Stimulated activated CD4-positive, alpha-beta T cell treated with anti-CD3 and anti-CD28 coated beads, Interleukin-2, amount 100 ng/mL, for 48 hours (primary cell): ENCODE measurements at places on chromosomes 1 and 21.
A peak's percentile ranks its signal among the peaks of the same experiment; 100 is the strongest.

GRCh38 chr1:150552128-150552910 lies 3.1 kb downstream of the ADAMTSL4 start:
- DNase-seq, result no peak

GRCh38 chr1:8256321-8256720 lies 61.6 kb upstream of the SLC45A1 start:
- DNase-seq, result no peak

- no peak for DNase-seq
These were observed 104.1 kb downstream of the CSMD2 start for GRCh38 chr1:34060901-34061415.

DNA sequence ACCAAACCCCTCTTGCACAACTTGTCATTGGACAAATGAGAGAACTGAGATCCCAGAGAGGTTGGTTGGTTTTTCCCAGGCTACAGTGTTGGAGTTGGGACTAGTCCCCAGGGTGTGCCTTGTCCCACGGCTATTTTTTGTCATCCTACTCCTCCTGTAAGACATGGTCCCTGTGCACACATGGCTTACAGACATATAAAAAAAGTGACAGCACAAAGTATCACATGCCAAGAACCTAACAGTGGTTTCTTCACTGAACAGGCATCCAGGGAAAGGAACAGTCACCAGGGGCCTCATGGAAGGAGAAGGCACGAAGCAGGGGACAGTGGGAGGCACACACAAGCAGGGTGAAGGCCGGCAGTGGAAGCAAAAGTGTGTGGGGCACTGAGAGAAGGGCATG lies 36.5 kb downstream of the SERBP1 start:
- no peak for DNase-seq

DNA sequence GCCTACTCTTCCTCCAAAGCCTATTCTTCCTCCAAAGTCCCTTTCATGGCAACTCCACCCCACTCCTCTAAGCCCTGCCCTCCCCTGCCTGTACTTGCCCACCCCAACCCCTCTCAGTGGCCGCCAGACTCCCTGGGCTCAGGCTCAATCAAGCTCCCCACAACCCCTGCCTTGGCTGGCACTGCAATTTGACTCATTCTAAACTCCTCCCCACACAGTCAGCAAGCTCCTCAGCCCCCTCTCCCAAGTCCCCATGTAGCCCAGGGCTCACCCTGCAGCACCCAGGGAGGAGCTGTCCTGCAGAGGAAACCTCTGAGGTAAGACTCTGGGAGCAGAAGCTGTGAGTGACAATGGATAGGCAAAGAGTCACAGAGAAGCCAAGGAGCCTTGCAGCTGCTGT lies 3.6 kb upstream of the VSIG8 start:
- no peak for DNase-seq

- no peak for DNase-seq
These were observed 90.9 kb downstream of the SLC30A10 start for GRCh38 chr1:219837274-219837993.

DNA sequence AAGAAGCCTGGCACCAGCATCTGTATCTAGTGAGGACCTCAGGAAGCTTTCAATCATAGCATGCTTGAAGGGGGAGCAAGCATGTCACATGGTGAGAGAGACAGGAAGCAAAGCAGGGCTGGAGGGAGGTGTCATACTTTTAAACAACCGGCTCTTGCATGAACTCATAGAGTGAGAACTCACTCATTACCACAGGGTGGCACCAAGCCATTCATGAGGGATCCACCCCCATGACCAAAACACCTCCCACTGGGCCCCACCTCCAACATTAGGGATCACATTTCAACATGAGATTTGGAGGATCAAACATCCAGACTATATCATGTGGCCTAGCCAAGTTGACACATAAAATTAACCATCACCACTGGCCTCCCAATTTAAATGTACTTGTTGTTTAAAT lies 125.1 kb upstream of the KCND3 start:
- DNase-seq, result no peak

DNA sequence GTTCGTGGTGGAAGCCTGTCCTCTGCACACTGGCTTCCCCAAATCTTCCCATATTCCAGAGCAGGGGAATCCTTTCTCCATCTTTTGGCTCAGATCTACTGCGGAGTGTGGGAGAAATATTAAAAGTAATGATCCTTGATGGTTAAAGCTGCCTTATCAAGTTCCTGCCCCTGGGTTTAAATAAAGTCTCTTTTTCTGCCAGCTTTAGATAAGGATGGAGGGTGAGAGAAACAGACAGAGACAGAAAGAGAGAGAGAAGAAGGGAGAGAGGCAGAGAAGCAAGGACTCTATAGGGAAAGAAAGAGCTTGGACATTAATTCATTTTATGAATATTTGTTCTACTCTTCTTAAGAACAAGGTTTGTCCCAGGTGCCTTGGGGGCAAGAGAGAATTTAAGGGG lies 98.0 kb downstream of the KCNJ15 start:
- no peak for DNase-seq

GRCh38 chr1:116474921-116475849 lies 95.6 kb downstream of the CD58 start:
- DNase-seq, result no peak

DNA sequence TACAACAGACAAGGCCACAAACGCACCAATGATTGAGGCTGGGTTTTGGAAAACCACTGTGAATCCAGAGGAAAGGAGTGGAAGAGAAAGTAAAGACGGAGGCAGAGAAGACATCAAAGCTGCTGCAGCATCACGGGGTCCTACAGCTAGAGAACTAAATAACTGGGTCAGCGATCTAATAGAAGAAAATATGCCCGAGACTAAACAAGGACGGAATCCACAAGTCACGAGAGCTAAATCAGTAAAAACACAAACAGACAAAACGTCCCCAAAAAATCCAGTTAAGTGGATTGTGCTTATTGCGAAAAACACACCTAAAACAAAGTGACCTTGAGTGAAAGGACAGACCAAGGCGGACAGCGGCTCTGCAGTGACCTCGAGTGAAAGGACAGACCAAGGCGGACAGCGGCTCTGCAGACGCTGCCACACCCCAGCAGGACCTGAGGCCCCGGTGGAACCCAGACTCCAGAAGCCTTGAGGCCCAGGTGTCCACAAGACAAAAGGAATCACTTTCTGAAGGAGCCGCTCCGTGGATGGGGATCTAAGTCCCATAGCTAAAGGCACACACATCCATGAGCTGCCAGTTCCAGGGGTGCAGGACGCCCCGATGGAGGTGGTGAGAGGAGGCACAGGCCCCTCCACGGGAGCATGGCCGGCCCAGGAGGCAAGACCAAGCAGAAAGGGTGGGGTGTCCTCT lies 6.0 kb downstream of the FTCD start:
- DNase-seq, result no peak

DNA sequence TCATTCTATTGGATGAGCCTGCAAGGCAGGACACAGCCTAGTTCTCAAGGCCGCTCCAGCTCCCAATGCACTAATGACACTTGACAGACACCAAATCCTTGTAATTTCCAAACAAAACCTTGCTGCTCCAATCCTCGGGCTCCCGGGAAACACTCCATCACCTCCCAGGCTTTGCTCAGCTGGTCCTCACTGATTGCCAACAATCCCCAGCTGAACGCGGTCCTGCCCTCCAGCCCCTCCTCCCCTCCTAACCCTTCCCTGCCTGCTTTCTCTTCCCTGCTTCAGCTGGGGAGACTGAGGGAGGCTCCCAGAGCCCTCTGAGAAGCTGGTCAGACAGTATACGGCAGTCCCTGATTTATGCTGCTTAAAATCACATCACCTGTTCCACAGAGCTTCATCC lies 114.4 kb upstream of the TNR start:
- DNase-seq, result no peak

- no peak for DNase-seq
These were observed 70.6 kb downstream of the GATAD2B start for GRCh38 chr1:153852170-153852569.

DNA sequence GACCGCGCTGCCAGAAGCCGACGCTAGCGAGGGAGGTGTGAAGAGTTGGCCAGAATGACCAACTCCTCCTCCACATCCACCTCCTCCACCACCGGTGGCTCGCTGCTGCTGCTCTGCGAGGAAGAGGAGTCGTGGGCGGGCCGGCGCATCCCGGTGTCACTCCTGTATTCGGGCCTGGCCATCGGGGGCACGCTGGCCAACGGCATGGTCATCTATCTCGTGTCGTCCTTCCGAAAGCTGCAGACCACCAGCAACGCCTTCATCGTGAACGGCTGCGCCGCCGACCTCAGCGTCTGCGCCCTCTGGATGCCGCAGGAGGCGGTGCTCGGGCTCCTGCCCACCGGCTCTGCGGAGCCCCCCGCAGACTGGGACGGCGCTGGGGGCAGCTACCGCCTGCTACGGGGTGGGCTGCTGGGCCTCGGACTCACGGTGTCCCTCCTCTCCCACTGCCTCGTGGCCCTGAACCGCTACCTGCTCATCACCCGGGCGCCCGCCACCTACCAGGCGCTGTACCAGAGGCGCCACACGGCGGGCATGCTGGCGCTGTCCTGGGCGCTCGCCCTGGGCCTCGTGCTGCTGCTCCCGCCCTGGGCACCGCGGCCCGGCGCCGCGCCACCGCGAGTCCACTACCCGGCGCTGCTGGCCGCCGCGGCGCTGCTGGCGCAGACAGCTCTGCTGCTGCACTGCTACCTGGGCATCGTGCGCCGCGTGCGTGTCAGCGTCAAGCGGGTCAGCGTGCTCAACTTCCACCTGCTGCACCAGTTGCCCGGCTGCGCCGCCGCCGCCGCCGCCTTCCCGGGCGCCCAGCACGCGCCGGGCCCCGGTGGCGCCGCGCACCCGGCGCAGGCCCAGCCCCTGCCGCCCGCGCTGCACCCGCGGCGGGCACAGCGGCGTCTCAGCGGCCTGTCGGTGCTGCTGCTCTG lies 1.2 kb downstream of the GPR88 start:
- peak; percentile 30 for DNase-seq

GRCh38 chr1:6207075-6207885 lies 1.4 kb downstream of the RNF207 start:
- no peak for DNase-seq

- DNase-seq, result no peak
These were observed 5.3 kb downstream of the PADI2 start for GRCh38 chr1:17113963-17114362.

- DNase-seq, result peak; percentile 37
These were observed 44.9 kb upstream of the COL6A2 start for GRCh38 chr21:46052703-46053651.

DNA sequence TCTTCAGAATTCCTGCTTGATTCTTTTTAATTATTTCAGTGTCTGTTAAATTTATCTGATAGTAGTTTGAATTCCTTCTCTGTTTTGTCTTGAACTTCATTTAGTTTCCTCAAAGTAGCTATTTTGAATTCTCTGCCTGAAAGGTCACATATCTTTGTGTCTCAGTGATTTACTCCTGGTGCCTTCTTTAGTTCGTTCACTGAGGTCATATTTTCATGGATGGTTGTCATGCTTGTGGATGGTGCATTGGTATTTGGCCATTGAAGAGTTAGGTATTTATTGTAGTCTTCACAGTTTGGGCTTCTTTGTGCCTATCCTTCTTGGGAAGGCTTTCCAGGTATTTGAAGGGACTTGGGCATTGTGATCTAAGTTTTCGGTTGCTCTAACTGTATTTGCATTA lies 267.9 kb downstream of the HHAT start:
- DNase-seq, result no peak

DNA sequence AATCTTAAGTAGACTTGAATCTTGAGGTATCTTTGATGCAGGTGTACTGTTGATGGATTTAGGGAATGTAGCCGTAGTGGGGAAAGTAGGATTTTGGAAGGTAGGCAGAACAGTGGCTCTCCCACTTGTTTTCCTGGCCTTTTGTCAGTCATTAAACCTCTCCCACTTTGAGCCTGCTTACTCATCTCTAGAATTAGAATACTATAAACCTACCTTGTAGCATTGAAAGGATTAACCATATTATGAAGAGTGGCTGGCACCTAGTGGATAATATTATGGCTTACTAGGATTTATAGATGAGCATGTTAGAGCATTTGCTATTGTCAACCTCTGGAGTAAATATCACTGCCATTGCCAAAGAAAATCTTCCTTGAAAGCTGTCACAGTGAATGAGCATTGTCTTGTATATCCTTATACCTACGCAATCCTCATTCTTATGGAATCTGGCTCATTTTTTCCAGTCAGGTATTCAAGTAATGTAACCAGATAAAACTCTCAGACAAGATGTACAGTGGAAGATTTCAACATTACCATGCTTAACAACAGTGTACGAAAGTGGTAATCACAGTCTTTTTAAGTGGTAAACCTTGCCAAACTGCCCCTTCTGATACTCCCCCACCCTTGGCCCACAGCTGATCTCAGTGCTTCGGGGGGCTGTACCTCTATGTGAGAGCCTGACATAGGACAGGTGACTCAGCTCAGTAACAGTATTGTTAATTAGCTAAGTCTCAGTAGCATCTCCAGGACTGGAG lies 44.4 kb downstream of the SH3GLB1 start:
- no peak for DNase-seq

DNA sequence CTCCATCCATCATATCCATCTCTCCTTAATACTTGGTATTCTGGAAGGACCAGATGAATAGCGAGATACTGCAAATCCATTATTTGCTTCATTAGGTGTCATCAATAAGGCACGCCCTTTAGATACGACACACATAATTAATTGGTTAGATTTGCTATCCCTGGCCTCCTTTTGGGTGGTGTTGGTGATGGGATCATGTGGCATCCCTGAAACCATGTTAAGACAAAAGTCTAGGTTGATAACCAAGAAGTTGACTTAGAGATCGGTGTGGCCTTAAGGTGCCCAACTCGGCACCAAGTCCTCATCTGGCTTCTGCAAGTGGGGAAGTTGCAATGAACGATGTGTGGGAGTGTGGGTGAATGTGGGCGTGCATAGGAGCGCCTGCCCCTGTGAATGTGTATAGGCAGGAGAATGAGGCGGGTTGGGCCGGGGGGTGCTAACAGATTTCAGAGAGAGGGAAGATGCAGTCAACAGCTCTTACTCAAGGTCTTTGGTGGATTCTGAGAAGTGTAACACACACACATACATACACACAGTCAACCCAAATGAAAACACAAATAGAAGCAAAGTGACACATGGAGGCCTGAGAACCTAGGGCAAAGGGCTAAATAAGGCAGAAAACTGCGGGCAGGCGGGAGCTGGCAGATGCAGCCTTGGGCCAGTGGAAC lies 415.7 kb upstream of the ESRRG start:
- no peak for DNase-seq

DNA sequence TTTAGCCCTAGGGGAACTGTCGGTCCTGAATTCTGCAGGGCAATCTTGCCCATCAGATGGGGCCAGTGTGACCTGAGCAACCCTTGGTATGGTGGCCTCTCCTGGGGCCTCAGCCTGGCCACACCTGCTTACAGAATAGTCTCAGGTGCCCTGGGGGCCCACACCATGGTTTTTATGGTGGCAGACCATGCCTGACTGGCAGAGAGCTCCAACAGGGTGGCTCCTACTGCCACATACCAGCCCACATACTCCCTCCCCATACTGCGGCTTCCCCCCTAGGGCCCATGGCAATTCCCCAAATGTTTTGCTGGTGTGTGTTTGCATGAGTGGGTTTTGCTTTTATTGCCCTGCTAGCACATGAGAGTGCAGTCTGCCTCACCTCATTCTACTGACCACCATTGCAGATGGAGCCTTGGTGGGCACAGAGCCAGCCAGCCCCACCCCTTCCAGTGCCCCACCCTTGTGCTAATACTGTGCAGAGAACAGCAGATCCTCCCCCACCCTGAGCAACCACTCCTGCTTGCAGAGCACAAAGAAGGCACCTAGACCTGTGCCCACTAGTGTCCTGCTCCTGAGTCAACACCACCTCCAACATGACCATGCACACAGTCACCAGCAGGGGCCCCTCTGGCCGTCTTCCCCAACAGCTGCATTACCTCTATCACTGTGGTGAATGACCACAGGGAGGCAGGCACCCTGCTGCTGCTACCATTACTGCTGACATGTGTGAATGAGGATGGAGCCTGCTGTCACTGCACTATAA lies 86.8 kb downstream of the GDAP2 start:
- no peak for DNase-seq
